ENCODE measurements at places on chromosomes 7 and 10.
A peak's percentile ranks its signal among the peaks of the same experiment; 100 is the strongest.

DNA sequence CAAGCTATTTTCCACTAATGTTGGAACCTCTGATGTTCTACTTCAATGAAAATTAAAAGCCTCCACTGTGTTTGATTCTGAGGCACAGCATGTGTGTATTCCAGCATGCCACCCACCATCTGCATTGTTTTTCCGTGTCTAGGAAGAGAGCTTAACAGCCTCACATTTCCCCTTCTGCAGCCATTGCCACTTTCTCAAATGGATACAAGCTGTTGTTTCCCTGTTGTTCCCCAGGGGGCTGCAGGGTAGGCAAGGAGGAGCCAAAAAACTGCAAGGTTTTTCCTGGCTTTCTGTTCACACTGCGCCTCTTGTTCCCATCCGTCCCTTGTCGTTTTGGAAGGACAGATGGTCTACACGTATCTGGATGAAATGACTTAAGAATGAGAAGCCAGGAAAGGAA is 72.3 kb upstream of the DNAJB12 start:
- DNase-seq: no peak

DNA sequence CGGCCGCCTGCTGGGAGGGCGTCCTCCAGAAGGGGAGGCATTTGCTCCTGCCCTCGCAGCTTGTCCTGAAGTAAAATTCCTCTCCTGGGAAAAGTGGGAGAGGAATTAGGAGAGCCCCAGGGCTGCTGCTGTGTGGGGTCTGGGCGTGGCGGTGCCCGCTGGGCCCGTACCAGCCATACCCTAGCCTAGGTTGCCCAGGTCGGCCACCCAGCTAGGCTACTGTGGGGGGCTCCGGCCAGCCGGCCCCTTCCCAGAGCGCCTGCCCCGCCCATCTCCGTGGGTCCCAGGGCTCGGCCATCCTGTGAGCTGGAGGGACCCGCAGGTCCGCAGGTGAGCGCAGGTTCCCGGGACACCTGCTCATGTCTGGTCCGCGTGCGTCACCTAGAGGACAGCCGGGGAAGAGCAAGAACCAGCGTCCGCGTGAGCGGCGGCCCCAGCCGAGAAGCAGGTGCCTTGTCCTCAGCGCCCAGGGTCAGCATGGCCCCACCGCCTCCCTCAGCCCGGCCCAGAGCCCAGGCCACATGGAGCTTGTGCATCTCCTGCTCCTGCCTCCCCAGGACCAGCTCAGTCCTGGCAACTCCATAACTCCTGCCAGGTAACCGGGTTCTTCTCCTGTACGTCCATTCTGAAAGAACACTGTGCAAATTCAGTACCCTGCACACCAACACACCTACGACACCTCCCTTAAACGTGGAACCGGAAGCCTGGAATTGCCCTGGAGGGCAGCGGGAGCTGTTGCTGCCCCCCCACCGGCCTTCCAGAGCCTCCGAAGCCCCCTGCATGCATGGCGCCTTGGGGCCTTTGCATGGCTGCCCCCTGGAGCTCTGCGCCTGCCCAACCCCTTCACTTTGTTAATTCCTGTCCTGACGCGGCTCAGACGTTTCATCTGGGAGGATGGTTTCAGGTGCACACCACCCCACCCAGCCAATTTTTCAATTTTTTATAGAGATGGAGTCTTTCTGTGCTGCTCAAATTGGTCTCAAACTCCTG is 22.8 kb upstream of the FOXL3 start:
- no peak for DNase-seq

GRCh38 chr7:31747553-31747952 is 60.5 kb downstream of the PPP1R17 start:
- no peak for DNase-seq

DNA sequence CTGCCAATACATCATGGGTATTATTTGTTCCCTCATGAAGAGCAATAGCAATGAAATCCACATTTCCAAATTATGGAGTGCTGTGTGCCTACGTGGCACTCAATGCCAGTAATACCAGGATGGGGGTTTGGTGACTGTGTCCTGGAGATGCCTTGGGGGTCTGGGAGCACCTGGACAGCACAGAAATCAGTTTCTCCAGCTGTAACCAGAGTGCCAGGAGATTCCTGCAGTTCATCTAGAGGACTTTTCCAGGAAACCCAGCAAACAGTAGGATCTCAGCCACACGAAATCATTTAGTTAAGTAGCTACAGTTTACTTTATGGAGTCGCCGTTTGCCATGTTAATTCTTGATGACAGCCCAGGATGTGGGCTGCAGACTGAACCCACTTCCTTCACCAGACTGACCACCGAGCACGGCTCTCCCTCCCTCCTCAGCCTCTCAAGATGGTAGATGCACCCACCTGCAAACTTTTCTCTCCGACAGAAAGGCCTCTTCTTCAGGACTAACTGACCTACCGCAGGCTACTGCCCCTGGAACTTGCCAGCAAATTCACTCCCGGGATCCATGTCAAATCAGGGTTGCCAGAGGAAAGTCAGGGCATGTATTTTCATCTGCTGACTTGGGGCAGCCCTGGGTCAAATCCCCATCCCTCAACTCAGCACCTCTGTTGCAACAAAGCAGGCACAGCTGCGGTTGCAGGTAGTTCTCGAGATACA is 30.3 kb downstream of the MKI67 start:
- DNase-seq: no peak

- no peak for DNase-seq
Observed at GRCh38 chr10:48400850-48401220, 94.4 kb downstream of the MAPK8 start.

GRCh38 chr10:26776258-26776657 is 78.8 kb downstream of the PDSS1 start:
- DNase-seq: no peak

GRCh38 chr7:143299840-143300239 is 11.7 kb downstream of the CASP2 start:
- peak; percentile 70 for DNase-seq
